WERI-Rb-1 (cell line): ENCODE measurements at places on chromosomes 3 and 15.
A peak's percentile ranks its signal among the peaks of the same experiment; 100 is the strongest.

GRCh38 chr3:102444101-102444500, 9.3 kb downstream of the ZPLD1 start:
- DNase-seq = no peak

- DNase-seq = no peak
Observed at GRCh38 chr15:62818691-62819090, 223.9 kb upstream of the TPM1 start.

GRCh38 chr3:140250945-140251344, 316.0 kb downstream of the CLSTN2 start:
- no peak for DNase-seq

DNA sequence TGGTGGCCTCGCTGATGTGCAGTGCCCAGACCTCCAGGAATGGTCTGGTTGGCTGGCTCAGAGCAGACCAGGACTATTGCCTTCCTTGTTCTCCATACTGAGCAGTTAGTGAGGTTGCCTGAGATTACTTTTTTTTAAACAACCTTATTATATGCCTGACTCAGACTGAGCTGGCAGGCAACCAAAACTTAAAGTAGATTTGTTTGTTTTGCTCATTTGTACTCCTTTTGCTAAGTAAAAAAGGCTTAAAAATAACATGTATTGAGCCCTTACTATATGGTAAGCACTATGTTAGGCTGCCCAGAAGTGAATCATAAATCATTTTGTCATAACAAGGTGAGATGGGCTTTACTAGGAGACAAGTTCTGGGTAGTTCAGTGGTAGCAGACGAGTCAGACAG, 92.4 kb downstream of the GHSR start:
- DNase-seq = no peak

- peak; percentile 66 for DNase-seq
Observed at GRCh38 chr3:43094851-43095250, 11.0 kb downstream of the POMGNT2 start.

DNA sequence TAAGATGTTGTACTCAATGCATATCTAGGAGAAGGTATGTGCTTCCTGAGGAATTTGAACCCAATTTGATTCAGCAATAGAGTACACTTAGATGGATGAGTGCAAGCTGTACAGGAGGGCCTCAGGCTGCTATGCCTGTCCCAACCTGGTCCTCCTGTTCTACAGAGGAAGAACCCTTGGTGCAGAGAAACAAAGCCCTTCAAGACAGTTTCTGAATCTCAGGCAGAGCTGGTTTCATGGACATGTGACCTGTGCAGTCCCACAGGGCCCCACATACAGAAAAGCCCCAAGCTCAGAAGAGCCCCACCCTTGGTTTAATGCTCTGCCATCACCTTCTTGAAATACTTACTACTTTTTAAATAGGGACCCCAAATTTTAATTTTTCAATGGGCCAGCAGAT, 15.3 kb downstream of the FOXP1 start:
- DNase-seq = no peak

GRCh38 chr15:82650046-82650670, 3.0 kb upstream of the CPEB1 start:
- no peak for DNase-seq

- no peak for DNase-seq
Observed at GRCh38 chr3:196968233-196969133, at the start of gene PIGZ. TSS of gene PIGZ (minus strand) at chr3:196968833. CDS start at chr3:196952031, 16,802 bp downstream.

GRCh38 chr3:32384938-32385337, 6.7 kb upstream of the CMTM7 start:
- no peak for DNase-seq

GRCh38 chr15:89664441-89665350, 9.4 kb upstream of the KIF7 start:
- no peak for DNase-seq

DNA sequence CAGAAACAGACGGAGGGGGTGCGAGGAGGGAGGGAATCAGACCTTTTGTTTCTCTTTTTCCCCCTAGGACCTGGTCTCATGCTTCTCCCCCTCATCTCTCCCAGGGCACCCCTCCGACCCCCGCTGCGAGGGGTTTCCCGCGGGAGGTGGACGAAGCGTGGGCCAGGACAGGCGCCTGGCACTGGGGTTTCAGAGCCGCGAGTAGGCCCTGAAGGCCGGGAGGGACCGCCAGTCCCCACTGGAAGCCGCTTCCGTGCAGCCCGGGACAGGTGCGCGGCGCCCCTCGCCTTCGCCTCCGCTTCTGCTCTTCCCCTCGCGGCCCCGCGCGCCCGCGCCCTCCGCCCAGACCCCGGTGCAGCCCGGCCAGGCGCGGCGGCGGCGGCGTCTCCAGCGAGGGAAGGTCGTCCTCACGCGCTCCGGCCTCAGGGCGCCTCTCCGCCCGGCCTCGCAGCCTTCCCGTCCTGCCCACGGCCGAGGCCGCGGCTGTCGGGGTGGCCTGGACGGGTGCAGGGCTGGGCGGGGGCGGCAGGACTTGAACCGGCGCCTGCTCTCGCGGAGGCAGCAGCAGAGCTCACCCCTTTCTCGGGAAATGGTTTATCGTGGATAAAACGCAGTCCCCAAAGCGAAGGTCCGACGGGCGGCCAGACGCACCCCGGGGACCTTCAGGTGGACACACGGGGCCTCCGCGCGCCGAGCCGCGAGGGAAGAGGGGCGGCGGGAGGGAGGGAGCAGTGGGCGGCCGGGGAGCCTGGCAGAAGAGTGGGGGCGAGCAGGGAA, 31.5 kb upstream of the ADAMTS17 start:
- DNase-seq = peak; percentile 22

GRCh38 chr3:121834157-121834670, 646 bp downstream of the IQCB1 start:
- no peak for DNase-seq

DNA sequence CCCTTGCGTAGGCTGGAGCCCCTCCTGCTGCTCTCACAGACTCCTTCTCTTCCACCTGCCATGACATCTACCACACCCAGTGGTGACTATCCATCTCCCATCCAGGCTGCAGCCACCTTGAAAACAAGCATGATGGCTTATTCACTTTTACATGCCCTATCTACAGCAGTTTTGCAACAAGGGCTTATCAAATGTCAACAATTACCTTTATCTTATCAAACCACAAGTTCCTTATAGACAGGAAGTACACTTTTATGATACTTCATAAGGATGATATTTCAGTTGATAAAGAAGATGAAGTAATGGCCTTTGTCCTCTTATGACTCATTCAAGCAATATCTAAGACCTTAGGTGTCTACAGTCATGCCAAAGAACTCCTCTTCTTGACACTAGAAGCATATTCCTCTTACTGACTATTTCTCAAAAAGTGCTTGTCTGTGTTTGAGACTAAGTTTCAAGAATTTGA, 125.3 kb upstream of the SPRED1 start:
- no peak for DNase-seq

DNA sequence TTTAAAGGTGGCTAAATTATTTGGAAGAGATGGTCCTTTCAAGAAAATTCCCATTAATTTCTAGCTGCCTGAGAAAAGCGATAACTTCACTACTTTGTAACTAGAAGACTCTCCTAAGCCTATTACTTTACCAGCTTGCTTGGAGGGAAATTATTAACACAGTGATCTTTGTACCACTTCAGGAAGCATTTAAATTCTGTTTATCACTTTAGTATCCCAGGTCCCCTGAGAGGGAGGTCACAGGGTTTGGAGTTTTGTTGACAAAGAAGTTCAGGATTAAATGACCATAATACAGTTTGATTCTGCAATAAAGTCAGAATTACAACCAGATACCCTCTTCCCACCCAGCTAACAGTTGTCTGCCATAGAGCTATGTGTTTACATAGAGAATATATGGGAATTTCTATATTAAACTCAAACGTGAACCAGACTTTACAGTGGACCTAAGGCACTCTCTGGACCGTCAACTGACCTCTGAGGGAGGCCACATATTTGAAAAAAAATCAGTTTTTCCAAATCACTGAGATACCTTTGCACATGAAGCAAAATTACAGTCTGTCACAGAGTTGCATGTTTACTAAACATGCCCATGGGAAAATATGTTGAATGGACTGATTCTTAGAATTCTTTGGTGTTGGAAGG, 3.0 kb downstream of the SLC27A2 start:
- DNase-seq = no peak

DNA sequence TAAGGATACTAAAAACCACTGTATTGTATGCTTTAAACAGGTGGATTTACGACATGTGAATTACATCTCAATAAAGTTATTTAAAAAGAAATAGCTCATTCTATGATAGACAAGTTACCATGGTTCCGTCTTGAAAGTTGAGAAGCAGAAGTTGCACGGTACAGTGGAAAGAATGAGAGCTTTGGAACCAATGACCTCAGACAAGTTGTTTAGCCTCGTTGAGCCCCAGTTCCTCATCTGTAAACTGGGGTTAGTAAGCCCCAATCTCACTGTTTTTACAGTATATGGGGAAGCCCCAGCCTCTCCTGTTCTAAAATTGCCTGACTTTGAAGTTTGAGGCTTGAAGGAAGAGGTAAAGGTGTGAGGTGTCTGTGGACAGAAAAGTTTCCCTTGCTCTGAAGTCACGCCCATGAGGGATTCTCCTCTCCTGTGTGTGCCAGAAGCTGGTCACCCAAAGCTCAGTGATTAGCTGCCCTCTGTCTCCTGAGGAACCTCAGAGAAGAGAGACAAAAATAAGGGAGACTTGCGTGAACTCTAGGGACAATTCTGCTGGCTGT, 10.0 kb downstream of the CRYGS start:
- DNase-seq = no peak

- DNase-seq = no peak
Observed at GRCh38 chr3:55591888-55592287, 104.8 kb upstream of the WNT5A start.

DNA sequence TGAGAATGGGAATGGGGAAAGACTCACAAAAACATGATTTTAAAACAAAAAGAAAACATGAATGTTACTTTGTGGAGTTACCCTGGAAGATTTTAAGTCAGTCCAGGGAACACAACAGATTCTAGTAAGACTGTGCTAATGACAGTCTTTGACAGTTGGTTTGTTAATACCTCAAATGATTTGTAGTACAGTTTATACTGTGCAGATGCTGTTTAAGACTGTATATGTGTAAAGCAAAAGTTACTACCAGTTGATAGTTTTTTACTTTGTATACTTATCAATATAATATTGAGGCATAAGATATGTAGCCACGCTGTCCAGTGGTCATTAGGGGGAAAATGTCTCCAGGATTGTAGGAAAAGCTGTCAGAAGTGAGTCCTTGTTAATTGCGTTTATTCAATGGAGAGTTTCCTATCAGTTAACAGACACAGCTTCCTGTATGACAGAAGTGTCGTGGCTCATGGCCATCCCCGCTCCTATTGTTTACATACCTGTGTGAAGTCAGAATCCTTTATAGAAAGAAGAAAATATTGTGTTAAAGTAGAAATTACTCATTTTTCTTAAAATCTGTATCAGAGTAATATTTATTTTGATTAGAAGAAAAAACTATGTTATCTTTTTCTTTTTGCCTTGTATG, 36.0 kb downstream of the NKIRAS1 start:
- DNase-seq = no peak

DNA sequence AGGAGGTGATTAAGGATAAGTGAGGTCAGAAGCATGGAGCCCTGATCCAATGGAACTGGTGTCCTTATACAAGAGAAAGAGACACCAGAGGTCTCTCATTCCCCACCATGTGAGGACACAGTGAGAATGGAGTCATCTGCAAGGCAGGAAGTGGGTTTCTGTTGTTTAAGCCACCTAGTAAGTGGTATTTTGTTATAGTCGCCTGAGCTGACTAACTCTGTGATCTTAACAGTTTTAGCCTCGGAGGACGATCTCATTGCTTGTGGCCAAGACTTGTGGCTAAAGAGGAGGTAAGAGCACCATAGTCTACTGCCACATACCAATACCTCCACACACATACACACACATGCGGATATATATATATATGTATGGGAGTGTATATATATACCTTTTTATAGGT, 73.8 kb downstream of the MCTP2 start:
- no peak for DNase-seq

DNA sequence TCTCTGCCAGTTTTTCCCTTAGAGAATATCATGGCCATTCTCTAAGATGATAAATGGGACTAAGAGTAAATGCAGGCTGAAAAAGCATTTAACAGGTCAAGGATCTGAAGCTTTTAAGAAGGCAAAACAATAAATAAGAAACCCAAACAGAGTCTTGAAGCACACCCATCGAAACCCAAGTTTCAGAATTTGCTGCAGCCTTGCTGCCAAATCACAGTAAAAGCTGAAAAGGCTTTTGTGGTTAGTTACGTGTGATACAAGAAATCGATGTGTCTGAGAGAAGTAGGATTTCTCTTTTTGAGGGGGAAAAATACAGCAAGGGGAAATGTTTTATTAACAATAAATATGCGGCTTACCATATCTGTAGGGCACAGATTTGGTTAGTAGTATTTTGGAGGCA, 92.0 kb downstream of the IGF1R start:
- DNase-seq = no peak

DNA sequence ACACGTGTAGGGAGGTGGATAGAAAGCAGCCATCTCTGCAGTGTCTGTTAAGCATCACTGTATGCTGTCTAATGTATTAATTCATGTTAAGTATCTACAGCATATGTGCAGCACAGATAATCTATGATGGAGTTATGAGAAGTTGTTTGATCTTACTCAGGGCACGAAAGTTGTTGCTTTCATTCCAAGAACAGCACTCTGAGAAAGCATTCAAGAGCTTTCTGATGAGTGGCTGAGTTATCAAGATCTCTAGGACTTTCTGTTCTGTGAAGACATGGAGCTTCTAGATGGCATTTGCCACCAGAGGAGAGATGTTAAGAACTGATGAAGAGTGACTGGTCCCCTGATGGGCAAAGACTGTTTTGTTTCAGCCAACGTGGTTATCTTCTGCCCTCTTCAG, 22.6 kb upstream of the TPRG1 start:
- no peak for DNase-seq
